ENCODE measurements at places on chromosomes 5 and 9.

GRCh38 chr5:73825736-73826135, 199.7 kb downstream of the ARHGEF28 start:
- DNase-seq = no peak

GRCh38 chr9:96033896-96034295, 158.4 kb downstream of the ERCC6L2 start:
- no peak for DNase-seq

DNA sequence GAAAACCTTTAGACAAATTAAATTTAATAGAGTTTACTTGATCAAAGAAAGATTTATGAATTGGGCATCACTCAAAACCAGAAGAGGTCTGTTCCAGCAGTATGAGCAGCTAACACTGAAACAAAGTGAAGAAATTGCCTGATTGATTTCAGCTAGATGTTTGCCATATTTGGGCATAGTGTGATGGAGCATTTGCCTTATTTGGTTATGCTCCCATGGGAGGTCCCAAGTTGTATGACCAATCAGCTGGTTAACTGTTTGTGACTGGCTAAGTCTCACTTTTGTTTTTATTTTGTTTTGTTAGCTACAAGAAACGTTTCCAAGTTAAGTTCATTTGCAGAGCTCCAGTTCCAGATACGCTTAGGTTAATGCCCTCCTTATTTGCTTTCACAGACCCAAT, 53.3 kb upstream of the LMNB1 start:
- DNase-seq = no peak

- DNase-seq = no peak
Observed at GRCh38 chr5:173911623-173912022, 23.5 kb downstream of the CPEB4 start.

- DNase-seq = no peak
Observed at GRCh38 chr5:163712011-163712410, 206.6 kb downstream of the MAT2B start.

GRCh38 chr5:147483961-147484707, 25.7 kb downstream of the DPYSL3 start:
- no peak for DNase-seq

GRCh38 chr9:134669399-134669955, 27.9 kb downstream of the COL5A1 start:
- no peak for DNase-seq

DNA sequence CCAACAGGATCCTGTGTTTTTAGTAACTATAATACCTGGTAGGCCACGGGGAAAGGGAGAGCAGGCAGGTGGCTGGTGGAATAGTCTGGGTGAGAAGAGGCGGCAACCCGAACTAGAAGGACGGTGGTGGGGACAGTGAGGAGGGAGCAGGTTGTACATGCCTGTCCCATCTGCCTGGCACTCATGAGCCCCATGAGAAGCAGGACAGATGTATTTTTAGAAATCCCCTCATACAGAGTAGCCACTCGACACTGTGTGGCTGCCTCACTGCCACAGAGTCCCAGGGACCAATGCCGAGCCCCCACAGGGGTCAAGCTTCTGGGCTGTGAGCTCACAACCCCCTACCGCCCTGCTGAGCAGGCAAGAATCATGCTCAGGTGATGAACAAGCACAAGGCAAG, 136.6 kb downstream of the SEC61B start:
- no peak for DNase-seq

DNA sequence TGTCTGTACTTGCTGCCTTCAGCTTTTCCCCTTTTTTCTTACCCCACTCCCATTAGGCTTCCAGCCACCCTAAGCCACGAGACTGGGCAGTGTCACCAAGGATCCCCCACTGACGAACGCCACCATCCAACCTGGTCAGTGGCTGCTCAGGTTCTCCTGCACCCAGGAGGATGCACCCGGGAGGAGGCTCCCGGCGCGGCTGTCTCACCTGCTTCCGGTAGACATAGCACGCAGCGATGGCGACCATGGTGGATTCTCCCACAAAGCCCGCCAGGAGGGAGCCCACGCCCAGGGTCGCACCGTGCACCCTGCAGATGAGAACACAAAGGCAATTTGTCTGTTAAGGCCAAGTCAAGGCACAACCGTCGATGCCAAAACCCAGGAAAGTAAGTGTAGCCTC, 48.1 kb downstream of the OTULIN start:
- no peak for DNase-seq

DNA sequence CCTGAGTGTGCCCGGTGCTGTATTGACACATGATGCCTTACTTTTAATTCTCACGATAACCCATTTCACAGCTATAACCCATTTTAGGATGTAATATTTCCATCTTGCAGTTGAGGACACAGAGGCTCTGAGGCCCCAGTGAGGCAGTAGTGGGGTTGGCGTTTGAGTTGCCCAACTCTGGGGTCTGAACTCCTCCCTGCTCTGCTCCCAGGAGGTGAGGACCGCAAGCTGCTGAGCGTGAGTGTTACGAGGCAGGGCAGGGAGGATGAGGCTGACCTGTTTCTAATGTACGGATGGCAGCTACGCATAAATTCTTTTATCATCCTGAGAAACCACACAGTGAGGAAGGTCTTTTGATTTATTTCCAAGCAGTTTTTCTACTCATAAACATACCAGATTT, 11.4 kb downstream of the LRRC8A start:
- no peak for DNase-seq

- DNase-seq = no peak
Observed at GRCh38 chr5:178667688-178668087, 40.8 kb upstream of the CLK4 start.

GRCh38 chr9:37032713-37033112, 1.4 kb downstream of the PAX5 start:
- DNase-seq = no peak

GRCh38 chr9:76092572-76092971, 202.1 kb downstream of the PCSK5 start:
- no peak for DNase-seq

DNA sequence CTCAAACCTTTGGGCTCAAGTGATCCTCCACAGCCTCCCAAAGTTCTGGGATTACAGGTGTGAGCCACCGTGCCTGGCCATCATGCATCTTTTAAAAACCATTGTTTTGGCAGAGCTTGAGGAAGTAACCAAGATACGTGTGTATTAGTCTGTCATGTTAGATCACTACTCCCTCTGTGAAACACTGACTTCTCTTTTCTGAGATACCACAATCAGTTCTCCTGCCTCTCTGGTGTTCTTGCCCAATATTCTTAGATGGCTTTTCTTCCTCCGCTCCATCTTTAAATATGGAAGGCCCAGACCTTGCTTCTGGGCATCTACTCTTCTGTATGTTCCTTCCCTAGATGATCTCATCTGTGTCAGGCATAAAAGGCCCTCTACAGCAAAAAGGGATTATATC, 14.2 kb upstream of the CCNB1 start:
- no peak for DNase-seq

GRCh38 chr5:177231479-177232250, 71.9 kb downstream of the RAB24 start:
- DNase-seq = no peak

DNA sequence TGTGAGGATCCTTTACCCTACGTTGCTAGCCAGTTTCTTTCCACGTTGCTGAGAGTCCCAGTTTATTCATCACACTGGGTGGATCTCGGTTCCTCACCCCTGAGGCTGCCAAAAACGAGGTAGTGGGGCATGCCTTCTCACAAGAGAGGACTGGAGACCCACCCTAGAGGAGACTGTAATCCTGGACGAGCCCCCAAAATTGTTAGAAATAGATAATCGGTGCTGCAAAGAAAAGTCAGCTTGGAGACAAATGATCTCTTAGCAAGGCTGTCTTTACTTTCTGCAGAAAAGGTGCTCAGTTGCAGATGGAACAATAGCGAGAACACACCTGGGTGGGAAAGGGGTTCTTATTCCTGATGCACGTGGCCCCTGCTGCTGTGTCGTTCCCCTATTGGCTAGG, 101.8 kb downstream of the TMEM167A start:
- DNase-seq = no peak

GRCh38 chr9:1434811-1435210, 384.7 kb downstream of the DMRT2 start:
- no peak for DNase-seq

GRCh38 chr5:87413343-87413645, 564 bp upstream of the CCNH start:
- no peak for DNase-seq

DNA sequence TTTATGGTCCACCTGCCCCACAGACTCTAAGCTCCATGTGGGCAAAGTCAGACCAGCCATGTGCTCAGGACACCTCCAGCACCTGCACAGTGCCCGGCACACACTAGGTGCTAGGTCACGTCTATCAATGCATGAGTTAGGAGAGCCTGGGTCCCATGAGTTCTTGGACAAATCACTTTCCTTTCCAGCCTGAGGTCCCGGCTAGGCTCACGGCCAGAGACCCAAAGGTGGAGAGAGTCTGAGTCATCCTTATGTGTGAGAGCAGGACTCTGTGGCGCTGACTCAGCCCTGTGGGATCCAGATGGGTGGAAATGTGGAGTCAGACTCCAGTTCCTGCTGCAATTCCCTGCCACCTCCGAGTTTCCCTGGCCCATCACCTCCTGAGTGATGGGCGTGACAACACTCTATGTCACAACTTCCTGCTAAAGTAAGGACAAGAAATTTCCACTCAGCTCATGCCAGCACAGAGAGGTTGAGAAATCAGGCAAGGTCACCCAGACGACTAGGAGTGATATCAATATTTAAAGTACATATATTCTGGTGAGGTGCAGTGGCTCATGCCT, 2.5 kb upstream of the ST6GALNAC4 start:
- no peak for DNase-seq

GRCh38 chr5:3654515-3654914, 58.9 kb downstream of the IRX1 start:
- no peak for DNase-seq

- DNase-seq = no peak
Observed at GRCh38 chr5:452978-453710, 10.2 kb downstream of the EXOC3 start.

DNA sequence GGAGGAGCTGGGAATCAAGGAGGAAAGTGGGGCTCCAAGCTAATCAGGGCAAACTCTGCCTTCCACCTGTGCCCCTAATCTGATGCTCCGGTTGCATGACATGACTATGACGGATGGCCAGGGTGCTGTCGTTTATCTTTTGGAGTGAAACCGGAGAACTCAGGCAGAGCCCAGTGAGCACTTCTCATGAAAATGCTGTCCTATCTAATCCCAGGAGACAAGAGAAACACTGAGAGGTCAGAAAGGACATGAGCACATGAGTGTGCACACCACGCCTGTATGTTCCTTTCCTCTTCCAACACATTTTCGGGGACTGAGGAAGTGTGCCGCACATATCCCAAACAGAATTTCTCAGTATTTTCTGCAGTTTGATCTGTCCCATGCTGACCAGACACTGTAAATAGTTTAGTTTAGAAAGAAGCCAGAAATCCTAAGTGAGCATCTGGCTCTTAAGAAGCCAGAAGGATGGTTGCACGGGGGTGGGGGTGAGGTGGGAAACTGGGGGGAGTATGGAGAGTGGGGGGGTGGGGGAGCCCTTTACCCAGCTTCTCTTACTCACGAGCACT, 217.1 kb downstream of the TSSK1B start:
- DNase-seq = no peak

GRCh38 chr9:114339130-114339908, 9.7 kb downstream of the ORM2 start:
- DNase-seq = peak; percentile 33

GRCh38 chr5:107319901-107320300, 350.8 kb downstream of the EFNA5 start:
- no peak for DNase-seq

DNA sequence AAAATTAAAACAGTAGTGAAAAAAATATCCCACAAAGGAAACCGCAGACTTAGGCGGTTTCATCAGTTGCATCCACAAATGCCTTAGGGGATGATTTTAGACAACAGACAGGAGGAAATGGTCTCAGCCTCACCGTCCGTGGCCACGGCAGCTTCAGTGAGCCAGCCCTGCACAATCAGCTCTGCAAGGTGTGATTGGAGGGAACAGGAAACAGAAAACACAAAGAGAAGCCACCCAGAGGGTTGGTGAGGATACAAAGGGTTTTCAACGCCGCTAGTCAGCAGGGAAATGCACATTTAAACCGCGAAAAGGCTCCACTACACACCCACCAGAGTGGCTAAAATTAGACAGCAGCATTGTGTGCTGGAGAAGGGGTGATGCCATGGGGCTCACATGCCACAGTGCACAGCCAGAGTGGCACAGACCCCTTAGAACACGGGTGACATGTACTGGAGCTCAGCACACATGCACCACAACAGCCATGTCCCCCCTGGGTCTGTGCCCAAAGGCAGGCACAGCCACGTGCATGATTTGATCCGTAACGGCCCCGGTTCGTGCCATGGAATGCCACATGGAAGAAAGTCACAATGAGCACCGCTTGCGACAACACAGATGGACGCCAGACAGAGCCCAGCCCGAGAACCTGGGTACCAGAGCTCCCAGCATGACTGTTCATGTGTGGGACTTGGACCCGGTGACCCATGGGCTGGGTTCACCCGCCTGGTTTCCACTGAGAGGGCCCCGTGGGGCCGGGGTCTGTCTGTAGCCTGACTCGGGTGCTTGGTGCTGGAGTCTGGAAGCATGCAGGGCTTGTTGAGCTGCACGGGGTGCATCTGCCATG, 18.3 kb upstream of the TERT start:
- peak; percentile 63 for DNase-seq

DNA sequence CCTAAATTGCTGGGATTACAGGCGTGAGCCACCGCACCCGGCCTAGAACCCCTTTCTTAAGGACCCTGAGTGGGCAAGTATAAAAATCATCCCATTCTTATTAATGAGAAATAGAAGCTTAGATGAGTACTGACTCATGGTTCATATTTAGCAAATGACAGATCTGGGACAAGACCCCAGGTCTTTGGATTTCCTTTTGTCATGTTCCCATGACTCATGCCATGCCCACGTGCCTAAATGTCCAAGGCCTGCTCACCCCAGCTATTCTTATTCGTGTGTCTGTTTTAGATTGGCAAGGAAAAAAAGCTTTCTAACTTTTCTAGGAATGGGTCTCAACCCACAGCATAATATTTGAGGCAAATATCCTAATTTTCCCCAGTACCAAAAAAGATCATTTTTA, 57.7 kb upstream of the RPS23 start:
- no peak for DNase-seq

DNA sequence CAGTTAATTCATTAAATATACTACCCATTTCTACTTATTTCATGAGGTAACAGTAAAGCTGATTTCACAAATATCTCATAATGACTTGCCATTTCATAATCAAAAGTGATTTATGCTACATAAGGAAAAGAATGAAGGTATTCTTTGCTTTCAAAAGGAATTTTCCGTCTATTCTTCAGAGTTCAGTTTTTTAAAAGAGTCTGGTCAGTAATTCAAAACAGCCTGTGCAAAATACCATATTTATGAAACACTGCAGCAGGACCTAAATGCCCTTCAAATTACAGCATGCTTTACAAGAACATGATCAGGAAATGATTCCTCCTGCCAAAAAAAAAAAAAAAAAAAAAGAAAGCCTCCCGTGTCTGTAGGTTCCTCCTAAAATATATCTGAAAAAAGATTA, 154.7 kb downstream of the KIAA0825 start:
- no peak for DNase-seq

- DNase-seq = no peak
Observed at GRCh38 chr9:14574173-14574572, 119.1 kb downstream of the ZDHHC21 start.

- no peak for DNase-seq
Observed at GRCh38 chr9:37994639-37995347, 74.2 kb downstream of the SHB start.

- no peak for DNase-seq
Observed at GRCh38 chr5:150522504-150523414, 14.8 kb downstream of the NDST1 start.
